GM23248 (cell line): ENCODE measurements at places on chromosomes 7 and 10.

DNA sequence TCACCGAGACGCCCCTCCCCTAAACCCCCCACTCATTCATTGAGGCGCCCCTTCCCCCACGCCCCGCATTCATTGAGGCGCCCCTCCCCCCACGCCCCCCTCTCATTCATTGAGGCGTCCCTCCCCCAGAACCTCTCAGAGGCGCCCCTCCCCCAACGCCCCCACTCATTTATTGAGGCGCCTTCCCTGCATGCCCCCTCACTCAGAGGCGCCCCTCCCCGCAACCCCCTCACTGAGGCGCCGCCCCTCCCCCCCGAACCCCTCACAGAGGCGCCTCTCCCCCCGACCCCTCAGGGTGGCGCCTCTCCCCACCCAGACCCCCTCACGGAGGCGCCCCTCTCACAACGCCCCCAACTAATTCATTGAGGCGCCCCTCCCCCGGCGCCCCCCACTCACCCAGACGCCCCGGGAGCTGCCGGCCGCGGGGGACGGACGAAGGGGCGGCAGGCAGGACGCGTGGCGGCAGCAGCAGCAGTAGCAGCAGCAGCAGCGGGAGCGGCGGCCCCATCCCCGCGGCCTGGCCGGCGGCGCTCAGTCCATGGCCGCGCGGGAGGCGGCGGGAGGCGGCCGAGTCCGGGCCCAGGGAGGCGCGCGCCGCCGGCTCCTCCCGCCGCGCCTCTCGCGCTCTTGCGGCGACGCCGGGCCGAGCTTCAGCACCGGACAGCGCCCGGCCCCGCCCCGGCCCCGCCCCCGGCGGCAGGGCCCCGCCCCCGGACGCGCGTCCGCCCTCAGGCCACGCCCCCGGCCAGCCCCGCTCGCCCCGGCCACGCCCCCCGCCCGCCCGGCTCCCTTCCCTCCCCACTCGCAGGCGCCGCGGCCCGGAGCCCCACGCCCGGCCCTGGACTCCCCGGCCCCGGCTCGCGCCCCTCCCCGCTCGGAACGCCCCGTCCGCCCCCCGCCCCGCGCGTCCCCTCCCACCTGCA, at the start of gene PTPRN2:
PTPRN2 (minus strand) TSS at position 662 of the 923 bp plus-strand sequence.
- peak; percentile 84 for DNase-seq

- no peak for DNase-seq
These were observed 30.0 kb downstream of the MYOF start for GRCh38 chr10:93452143-93452542.

DNA sequence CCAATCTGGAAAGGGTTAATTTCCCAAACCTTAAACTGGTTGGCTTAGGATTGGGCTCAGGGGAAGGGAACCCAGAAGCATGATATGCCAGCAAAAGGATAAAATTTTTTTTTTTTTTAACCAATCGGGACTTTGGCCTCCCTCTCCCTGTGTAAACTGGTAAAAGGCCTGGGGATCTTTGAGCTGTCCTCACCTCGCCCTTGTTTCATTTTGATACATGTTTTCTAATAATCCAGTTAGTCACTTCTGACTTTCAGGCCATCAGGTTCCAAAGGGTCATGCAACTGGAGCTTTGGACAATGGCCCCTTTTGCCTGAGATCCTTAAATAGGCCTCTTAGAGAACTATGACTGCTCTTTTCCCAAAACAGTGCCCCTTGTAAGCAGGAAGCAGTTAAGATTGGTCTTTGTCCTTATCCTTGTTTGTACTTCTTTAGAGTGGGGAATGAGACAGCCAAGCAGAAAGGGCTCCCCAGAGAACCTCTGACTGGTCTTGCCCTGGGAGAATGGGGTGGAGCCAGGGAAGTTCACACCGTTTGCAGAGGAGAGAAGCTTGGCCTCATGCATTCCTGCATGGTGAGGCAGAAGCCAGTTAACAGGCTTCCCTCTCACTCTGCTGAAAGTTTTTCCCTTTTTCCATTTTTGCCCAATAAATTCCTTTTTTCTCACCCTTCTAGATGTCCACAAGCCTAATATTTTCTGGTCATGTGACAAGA, 424.2 kb upstream of the CNTNAP2 start:
- DNase-seq: no peak

DNA sequence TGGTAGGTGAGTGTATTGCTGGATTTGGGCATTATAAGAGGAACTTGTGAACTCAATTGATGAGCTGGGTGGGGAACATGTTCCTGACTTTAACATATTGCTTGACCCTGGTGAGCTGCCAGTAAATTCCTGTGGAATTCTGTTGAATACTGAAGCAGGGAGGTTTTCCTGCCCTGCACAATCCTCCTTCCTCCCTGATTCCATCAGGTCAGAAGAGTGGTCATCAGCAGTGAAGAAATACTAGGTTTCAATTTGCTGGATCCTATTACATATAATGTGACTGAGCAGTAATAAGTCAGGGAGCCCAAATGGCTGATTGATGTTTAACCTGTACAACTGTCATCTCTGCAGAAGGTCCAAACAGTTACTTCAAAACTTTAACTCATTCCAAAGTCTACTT, 581.2 kb downstream of the SUGCT start:
- peak; percentile 31 for DNase-seq
